ENCODE measurements at places on chromosomes 4 and X.
A peak's percentile ranks its signal among the peaks of the same experiment; 100 is the strongest.

- peak; percentile 70 for DNase-seq
Observed at GRCh38 chr4:13541720-13542576, 2.4 kb downstream of the NKX3-2 start.

GRCh38 chr4:89486042-89486441 lies 178.4 kb upstream of the GPRIN3 start:
- DNase-seq: no peak

DNA sequence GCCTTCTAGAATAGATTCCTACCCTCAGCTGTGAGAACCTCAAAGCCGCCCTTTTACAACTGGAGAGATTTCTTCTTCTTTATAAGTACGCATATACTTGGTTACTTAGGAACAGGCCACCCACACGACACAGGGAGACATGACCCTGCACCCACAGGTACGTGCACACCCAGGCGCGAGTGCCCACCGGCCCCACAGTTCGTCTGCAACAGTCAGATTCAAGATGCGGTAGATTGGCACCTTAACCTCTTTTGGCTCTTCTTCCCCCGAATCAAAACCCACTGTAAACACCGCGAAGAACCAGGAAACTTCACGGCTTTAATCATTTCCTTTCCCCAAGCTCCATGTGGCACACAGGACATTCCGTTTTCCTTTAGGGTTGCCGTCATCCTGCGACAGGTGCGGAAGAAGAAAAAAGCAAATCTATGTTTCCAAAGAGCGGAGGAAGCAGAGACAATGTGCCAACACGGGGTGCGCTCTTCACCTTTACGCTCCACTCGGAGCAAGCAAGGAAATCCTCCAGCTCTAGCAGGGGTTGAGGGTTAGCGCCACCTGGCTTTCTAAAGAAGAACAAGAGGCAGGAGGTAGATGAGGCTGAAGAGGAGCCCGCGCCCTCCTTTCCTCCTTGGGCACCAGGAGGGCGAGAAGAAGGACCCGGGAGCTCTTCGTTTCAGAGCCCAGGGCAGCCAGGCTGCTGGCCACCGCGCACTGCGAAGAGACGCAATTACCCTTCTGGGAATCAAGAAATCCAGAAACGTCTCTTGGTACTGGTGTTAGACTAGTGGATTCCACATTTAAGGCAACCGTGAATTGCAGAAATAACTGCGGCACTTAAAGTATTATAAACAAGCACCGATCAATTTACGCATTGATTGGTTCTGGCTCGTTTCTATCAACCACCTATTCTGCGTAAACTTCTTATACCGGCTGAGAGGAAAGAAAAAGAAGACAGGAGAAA lies 35.7 kb downstream of the HAND2 start:
- peak; percentile 82 for DNase-seq

DNA sequence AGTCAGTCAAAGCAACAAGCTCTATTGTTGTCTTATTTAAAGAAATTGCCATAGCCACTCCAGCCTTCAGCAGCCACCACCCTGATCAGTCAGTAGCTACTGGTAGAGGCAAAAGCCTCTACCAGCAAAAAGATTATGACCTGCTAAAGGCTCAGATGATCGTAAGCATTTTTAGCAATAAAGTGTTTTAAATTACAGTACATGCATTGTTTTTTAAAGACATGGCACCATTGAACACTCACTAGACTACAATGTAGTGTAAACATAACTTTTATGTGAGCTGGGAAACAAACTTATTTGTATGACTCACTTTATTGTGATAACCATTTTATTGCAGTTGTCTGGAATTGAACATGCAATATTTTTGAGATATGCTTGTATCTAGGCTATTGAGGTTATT lies 32.3 kb upstream of the DYNLT3 start:
- no peak for DNase-seq

DNA sequence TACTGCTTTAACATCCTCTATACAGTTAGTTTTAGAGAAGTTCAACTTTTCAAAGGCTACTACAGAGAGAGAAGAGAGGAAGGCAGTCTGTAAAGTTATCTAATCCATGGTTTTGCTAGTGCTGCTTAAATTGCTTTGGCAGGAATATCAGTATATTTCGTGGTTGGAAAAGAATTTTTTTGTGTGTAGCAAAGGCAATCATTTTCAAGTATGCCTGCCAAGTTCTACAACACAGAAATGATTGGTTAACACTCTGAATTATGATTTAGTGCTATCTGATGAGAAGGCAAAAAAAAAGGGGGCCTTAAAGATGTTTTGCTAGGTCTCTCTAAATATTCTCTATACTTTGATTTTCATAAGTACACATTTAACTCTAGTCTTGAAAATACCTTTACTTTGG lies 133.1 kb downstream of the JADE1 start:
- no peak for DNase-seq

- DNase-seq: no peak
Observed at GRCh38 chrX:72366701-72367454, 61.2 kb upstream of the CITED1 start.

DNA sequence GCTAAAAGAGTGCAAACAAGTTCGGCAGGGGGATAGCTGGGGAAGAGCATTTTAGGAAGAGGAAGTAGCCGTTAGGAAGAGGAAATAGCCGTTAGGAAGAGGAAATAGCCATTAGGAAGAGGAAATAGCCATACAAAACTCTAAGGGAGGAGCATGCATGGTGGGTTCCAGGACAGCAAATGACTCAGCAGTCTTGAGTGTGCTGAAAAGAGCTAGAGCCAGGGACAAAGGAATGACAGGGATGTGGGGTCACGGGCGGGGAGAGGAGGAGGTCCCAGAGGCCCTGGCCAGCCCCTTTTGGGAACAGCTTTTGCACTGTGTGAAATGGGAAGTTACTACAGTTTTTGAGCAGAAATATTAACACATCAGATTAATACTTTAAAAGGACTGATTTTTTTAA lies 882.6 kb downstream of the TRIML1 start:
- peak; percentile 50 for DNase-seq

GRCh38 chr4:167234316-167234881 lies at the start of gene SPOCK3:
Gene SPOCK3 (minus strand): TSS chr4:167234494.
- peak; percentile 51 for DNase-seq

GRCh38 chr4:168844353-168845049 lies 165.6 kb downstream of the CBR4 start:
- no peak for DNase-seq

DNA sequence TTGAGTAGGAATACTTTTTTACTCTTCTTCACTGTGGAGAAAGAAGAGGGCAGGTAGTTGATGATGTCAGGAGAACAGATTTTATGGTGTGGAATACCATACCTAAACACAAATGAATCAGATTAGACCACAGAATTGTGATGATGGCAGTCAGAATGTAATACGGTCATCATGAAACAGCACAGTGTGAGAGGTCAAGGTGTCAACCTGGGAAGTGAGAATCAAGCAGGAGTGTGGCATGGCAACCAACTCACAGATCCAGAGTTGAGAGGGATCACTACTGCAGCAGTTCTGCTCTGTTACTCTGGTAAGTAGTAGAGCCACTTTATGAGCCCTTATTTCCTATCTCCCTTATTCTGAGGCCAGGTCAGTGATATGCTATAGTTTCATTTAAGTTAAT lies 27.7 kb downstream of the METTL14 start:
- DNase-seq: peak; percentile 75

DNA sequence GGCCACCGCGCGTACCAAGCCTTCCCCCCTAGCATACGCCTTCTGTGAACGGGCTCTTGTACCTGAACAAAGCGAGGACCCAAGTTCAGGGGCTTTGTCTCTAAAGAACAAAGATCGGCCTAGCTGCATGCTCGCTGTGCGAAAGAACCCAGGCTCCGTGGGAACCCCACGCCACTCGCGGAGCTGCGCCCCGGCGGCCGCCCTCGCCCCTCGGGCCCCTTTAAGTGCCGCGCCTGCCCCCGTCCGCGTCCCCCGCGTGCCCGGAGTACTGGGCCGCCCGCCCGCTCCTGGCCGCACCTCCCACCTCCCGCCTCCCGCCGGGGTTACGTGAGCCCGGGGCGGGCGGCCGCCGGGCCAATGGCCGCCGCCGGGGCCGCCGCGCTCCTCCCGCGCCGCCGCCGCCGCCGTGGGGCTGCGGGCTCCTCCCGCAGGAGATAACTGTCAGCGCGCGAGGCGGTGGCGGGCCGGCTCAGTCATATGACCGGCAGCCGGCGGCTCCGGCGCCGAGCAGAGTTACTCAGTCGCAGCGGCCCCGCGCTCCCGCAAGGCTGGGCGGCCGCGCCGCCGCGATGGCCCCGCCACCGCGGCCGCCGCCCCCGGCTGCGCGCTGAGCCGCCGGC lies at the start of gene FNIP2:
Gene FNIP2 (plus strand): TSS at position 472 of the 620 bp plus-strand sequence. CDS start 187 bp downstream, outside the sequence.
- DNase-seq: peak; percentile 85

DNA sequence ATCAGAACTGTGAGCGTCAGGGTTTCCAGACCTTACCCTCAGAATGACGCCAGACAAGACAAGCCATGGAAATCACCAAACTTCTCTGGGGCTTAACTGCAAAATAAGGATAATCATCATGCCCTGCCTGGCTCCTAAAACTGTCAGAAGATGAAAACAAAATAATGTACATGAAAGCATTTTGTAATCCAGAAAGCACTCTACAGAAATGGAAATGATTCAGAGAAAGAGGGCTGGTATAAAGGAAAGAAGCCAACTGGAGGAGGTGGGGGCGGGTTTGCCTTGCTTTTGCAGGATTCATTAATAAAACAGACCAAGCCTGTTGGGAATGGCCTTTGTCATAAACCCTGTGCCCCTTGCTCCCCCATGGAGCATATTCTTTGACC lies 47.3 kb downstream of the SEPSECS start:
- DNase-seq: no peak

- no peak for DNase-seq
Observed at GRCh38 chr4:84381759-84382158, 117.3 kb downstream of the NKX6-1 start.

GRCh38 chr4:167021545-167022155 lies 212.6 kb downstream of the SPOCK3 start:
- peak; percentile 67 for DNase-seq

All from kidney tubule cell (primary cell).